ENCODE measurements at places on chromosomes 3 and 15.

DNA sequence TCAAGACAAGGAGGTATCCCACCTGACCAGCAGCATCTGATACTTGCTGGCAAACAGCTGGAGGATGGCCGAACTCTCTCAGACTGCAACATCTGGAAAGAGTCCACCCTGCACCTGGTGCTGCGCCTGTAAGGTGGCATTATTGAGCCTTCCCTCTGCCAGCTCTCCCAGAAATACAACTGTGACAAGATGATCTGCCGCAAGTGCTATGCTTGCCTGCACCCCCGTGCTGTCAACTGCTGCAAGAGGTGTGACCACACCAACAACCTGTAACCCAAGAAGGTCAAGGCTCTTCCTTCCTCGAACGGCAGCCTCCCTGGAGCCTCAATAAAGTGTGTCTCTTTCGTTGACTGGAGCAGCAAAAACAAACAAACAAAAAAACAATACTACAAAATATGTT lies 2.2 kb upstream of the SLC4A7 start:
- DNase-seq: no peak

DNA sequence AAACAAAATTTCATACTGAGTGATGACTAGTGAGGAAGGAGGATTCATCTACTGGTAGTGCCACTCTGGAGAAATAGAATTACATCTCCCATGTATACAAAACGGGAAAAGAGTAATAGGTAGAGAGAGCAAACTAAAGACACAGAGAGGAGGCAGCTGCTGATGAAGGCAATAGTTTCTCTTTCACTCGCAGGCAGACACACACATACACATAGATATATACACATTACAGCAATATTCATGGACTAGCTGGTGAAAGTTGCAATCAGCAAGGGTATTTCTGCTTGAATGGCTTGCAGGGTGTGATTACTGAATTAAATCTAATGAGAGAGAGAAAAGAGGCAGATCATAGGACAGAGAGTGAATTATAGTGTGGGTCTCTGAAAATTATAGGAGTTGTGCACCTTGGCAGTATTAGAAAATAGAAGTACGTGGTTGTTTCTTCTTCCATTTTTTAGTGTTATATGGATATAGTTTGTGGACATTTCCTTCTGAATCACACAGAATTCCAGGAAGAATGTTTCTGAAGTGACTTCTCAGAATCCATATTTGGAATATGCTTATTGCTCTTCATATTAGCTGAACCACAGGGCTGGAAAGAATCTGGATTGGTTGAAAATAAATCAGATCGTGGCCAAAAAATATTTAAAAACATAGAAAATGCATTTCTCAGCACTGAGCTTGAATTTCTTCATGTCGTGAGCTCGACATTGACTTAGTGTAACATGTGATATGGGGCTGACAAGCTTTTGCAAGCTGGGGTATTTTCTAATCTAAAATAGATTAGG lies 991.2 kb downstream of the TUSC7 start:
- no peak for DNase-seq

DNA sequence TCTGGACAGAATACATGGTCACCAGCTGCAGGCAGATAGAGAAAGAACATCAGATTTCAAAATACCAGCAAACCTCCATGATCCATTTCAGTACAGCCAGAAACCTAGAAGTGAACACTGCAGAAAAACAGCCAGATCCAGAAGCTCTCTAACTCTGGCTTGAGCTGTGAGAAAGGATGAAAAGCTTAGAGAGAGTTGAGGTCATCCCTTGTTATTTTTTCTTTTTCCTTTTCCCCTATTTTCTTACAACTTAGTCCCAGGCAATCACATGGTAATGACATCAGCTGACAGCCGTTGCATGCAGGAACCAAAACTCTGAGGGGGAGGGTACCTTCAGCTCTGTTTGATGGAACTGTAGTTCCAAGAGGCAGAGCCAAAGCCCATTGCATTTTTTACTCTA lies 113.2 kb downstream of the TCF12 start:
- peak; percentile 10 for DNase-seq

- peak; percentile 13 for DNase-seq
Measured at GRCh38 chr3:132180337-132180791, 136.8 kb upstream of the ACP3 start.

DNA sequence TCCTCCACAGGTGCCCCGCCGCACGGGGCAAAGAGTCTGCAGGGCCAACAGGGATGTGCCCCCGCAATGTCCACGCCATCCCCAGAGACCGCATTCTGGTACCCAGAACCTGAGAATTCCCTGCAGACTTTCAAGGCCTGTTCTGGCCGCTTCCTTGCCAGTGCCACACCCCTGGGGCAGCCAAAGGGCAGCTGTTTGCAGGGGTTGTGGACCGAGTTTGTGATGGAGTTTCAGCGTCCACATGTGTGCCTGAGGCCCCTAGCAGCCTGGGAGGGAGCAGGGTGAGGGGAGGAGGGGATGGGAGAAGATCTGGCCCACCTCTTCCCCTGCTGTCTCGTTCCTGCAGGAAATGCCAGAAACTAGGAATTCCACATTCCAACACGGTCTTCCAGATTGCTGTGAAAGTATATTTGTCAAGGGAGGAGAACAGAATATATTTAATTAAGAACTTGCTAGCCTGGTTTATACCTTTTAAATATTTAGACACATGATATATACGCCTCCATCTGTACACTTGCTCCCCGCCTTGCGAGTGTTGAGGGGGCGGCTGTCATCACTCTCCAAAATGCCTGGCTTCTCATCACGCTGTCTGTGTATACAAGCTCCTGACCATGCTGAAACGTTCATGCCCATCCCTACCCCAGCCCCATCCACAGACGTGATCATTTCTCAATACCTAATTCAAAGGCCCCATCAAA lies 31.1 kb upstream of the RASA2 start:
- DNase-seq: no peak

DNA sequence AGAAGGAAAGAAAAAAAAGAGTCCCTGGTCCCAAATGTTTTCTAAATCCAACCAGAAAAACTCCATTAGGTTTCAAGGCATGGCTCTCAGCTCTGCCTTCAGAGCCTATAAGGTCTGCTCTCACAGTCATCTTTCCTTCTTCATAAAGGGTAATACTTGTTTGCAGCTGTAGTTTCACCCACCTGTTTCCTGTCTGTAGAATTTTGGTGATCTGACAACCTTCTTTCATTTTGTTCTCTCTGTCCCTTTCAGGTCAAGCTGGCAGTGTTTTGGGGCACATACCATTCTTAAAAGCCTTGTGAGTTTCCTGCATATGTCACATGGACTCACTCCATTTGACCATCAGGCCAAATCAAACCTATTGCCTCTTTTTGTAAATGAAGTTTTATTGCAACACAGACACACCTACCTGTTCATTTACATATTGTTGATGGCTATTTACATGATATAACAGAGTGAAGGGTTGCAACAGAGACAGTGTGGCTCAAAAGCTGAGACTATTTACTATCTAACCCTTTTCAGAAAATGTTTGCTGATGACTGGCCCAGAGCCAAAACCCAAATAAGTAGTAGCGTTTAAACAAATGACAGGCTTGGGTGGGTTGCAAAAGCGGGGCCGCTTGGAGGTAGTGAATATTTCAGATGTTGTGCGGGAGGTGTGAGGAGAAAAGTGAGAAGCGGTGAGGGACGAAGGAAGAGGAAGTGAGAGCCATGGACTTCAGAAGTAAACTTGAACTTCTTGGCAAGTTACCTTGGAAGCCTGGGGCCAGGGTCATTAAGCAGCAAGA lies 292.7 kb upstream of the PROK2 start:
- DNase-seq: peak; percentile 51

DNA sequence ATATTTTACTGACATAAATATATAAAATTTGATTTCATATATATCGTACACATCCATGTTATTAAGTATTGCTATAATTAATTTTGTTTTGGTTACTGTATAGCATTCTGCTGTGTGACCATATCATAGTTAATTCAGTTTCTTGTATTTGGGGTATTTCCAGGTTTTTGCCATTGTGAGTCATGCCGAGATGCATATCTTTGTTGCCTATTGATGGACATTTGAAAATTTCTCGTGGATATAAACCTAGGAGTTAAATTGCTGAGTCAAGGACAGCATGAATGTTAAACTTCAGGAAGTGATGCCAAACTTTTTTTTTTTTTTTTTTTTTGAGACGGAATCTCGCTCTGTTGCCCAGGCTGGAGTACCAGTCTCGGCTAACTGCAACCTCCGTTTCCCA lies 33.7 kb upstream of the GPR171 start:
- no peak for DNase-seq

DNA sequence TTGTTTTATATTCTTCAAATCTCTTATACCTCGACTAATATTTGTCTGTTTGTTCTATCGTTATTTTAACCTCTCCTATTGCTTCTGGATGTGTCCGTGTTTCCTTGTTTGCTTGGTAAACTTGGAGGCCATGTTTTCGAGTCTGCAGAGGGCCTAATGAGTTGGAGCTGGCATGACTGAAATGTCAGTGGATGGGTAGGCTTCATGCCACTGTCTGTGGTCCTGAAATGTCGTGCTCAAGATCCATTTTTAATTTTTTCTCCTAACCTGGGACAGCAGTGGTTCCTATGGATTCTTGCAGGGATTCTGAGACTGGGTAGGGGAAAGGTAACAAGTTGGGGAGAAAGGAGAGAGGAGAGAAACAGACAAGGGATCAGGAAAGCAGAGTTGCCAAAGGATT lies 18.8 kb upstream of the GASK1A start:
- no peak for DNase-seq

GRCh38 chr3:184022323-184022722 lies 4.6 kb upstream of the ABCC5 start:
- peak; percentile 69 for DNase-seq

DNA sequence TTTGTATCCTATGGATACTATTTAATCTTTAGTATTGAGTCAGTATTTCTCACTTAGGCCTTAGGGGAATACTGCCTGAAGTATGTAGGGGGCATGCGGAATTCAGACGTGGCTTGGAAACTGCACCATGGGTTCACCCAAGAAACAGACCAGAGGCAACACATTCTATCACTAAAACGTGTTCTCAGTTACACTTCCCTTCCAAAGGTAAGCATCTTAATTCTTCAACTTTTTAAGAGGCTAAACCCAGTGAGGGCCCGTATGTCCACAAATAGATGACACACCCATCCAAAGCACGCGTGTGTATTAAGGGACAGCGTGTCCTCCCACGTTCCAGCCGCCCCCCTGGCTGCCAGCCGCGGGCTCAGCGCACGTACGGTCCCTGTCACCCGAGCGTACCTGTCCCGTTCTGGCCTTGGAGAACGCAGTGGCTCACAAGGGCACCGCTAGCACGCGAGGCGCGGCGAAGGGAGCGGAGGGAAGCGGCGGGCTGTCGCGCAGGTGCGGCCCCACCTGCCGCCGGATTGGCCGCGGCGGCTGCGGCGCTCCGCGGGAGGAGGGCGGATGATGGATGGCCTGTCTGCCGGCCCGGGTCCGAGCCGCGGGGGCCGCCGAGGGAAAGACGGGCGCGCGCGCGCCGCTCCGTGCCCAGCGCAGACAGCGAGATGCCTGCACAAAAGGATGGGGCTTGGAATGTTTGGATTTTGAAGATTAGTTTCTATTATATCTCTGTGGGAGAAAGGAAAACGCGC lies 1003.9 kb upstream of the NR2F2 start:
- DNase-seq: no peak

- DNase-seq: no peak
Measured at GRCh38 chr3:162865466-162865865, 1368.9 kb downstream of the OTOL1 start.

GRCh38 chr3:87488765-87489164 lies 212.4 kb upstream of the POU1F1 start:
- no peak for DNase-seq

GRCh38 chr15:25678500-25678855 lies 184.6 kb downstream of the ATP10A start:
- DNase-seq: no peak

GRCh38 chr3:116749388-116749787 lies 39.8 kb downstream of the TUSC7 start:
- no peak for DNase-seq

- no peak for DNase-seq
Measured at GRCh38 chr3:41247055-41248004, 48.0 kb downstream of the CTNNB1 start.

DNA sequence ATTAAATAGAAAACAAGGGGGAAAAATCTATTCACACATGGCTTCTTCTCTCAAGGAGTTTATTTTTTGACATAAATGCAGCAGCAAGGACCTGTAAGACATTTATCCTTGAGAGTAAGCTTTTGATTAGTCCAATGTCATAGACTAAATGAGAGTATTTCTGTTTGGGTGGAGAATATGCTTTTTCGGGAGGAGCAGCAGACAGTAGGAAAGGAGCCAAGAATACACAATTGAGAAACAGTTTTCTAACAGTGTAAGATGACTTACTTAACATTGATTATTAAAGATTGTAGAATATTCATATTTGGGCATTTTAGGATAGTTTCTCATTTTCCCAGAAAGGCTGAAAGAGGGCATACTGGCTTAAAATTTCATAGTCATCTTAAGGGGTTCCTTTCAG lies 65.9 kb upstream of the PAQR5 start:
- no peak for DNase-seq

GRCh38 chr15:52463638-52464037 lies 65.0 kb downstream of the MYO5A start:
- DNase-seq: no peak

- DNase-seq: no peak
Measured at GRCh38 chr15:72994534-72995177, 57.6 kb upstream of the NEO1 start.

DNA sequence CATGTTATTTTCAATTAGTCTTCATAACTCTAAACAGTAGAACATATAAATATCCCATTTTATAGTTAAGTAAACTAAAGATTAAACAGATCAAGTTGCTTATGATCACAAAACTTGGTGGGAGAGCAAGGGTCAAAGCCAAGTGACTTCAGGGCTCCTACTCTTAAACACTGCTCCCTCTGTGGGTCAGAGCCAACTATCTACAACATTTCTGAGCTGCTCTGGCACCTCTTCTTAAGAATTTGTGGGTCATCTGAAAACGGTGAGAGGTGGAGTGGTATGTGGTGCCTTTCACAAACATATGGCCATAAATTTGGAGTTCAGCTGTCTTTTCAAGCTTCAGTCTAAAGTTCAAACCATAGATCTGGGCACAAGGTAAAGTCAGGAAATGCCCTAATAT lies 10.9 kb downstream of the ATG3 start:
- no peak for DNase-seq
